Stimulated activated memory B cell treated with anti-CD40 and anti-IgM and Interleukin-4, amounts not matched to agents 10 μg/mL and 1 μg/mL and 100 μg/mL, for 72 hours (primary cell): ENCODE measurements at places on chromosomes 16 and 17.
A peak's percentile ranks its signal among the peaks of the same experiment; 100 is the strongest.

GRCh38 chr16:30041841-30042240 is 10.8 kb upstream of the TLCD3B start:
- ATAC-seq, result no peak

DNA sequence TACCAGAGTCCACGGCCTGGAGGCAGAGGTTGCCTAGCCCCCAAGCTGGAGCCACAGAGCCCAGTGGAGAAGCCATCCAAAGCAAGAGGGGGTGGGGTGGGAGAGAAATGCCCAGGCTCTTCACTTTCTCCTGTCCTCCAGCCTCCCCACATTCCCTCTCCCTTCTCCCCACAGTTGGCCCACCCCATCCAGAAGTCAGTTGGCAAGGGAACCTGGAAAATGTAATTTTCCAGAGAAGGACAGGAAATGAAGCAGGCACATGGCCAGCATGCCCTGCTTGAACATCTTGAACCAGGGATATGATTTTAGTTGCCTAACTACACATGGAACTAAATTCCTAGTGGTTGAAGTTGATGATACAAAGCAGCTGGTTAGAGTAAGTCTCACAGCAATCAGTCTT is 73.3 kb upstream of the IRX6 start:
- no peak for ATAC-seq

- no peak for ATAC-seq
These were observed 4.0 kb downstream of the NUPR1 start for GRCh38 chr16:28534542-28535373.

GRCh38 chr17:80393241-80393890 is 21.6 kb upstream of the ENDOV start:
- no peak for ATAC-seq

DNA sequence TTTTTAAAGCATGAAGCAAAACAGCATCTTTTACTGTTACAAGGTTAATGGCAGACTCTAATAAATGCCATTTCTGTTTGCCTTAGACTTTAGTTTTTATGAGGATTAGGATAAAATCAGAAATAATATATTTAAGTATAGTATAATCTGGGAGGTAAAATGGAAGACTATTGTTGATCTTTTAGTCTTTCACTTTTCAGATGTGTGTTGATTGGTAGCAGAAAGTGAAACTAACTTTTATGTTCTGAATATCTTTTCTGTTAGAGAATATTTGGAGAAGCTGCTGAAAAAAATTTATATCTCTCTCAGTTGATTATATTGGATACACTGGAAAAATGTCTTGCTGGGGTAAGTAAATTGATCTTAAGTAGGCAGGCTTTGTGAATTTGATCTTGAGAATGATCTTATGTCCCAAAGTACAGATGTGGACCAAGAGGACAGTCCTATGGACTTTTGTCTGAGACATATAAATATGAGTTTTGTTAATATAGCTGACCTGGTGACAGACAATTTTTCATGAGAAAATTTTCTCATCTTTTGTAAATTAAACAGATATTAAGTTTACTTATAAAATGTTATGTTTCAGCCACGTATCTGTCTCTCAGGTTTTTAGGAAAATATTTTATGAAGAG is 64.1 kb downstream of the NF1 start:
- no peak for ATAC-seq

- ATAC-seq, result no peak
These were observed 52.2 kb downstream of the ZDHHC7 start for GRCh38 chr16:84959045-84959576.

DNA sequence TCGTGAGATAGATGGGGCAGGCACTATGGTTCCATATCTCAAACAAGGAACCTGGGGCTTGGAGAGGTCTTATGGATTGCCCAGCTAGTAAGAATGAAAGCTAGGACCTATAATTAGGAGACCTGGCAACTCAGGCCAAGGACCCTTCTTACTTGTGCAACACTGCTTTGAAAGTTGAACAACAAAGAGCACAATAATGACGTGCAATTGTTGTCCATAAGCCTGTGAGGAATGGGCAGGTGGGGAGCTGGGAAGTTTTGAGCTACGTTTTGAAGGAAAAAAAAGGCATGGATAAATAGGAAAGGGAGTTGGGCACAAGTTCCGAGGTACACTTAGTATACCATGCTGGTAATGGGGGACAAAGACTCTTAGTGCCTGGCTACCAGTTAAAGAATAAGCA is 104.3 kb downstream of the HS3ST3B1 start:
- ATAC-seq, result no peak

DNA sequence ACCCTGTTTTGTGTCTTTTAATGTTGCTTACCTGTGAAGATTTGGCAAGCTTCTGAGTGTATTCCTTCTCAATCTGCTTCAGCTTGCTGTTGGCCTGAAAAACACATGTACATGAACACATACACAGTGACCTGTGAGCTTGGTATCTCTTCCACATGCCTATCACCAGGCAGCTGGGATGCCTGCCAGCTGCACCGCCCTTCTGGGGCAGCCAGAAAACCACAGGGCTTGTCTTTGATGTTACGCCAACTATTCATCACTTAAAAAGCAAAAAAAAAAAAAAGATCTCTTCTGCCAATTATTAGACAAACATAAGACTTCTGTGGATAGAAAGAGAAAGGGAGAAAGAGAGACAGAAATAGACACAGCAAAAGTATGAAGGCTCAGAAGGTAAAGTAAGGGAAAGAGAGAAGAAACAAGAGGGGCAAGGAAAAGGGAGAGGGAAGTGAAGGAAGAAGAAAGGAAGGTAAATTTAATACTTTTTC is 189.2 kb upstream of the AXIN2 start:
- no peak for ATAC-seq

DNA sequence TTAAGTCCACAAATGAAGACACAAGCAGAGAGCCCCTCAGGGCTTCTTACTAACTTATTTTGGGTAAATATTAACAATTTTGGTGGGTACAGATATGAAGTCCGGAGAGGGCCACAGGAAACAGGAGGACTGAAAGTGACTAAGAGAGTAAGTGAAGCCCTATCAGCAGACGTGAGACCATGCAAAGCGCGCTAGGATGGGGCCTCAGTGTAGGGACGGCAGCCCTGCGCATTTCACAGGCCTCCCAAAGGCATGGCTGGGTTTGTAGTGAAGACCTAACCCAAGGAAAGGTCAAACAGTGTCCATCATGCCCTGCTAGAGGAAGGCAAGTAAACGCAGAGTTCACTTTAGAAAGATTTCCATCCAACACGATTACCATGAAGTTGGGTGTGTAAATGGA is 60.0 kb upstream of the SREBF1 start:
- no peak for ATAC-seq

DNA sequence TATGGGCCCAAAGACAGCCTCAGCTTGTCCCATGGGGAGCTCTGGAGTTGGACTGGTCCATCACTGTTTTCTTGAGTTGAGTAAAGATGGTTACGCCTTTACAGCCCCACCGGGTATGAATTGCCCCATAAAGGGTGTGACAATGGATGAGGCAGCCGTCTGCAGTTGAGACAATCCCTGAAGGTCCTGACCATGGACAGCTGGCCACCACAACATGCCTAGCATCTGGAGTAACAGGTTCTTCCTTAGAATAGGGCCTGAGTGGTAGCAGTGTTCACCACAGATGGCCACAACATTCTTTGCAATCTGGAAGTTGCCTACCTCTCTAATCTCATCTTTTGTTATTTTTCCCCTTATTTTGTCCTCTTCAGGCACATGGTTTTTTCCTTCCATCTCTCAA is 51.5 kb upstream of the HS3ST2 start:
- no peak for ATAC-seq

DNA sequence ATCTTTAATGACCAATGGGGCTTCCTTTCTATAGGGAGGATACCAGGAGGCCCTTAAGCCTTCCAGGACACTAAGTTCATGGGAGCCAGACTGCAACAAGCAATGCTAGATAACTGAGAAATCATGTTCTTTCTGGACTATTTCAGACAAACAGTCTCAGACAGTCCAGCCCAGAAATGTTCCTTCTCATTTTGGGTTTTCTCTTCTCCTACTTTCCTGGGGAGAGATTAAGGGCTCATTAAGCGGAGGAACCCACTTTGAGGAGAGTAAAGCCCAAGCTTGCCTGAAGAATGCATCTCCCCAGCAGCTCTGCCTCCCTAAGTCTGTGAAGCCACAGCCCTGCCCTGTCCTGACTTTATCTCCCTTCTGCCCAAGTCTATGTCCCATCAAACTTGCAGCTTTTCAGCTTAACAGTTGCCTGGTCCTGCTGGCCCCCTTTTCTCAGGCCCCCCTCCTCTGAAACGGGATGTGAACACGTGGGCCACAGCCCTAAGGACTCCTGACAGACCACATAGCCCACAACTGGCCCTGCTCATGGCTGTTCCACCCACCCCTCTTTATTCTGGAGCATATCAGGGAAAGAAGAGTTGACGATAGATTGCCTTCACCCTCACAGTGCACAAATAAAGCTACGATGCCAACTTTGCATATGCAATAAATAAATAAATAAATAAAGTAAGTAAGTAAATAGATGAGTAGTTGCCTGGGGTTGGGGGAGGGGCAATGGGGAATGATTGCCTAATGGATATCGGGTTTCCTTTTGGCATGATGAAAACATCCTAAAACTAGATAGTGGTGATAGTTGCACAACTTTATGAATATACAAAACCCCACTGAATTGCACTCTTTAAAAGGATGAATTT is 111.0 kb downstream of the N4BP1 start:
- ATAC-seq, result no peak

- ATAC-seq, result no peak
These were observed 1.2 kb upstream of the HS3ST6 start for GRCh38 chr16:1919327-1919998.

- ATAC-seq, result no peak
These were observed 12.8 kb upstream of the RSKR start for GRCh38 chr17:28626818-28627217.

DNA sequence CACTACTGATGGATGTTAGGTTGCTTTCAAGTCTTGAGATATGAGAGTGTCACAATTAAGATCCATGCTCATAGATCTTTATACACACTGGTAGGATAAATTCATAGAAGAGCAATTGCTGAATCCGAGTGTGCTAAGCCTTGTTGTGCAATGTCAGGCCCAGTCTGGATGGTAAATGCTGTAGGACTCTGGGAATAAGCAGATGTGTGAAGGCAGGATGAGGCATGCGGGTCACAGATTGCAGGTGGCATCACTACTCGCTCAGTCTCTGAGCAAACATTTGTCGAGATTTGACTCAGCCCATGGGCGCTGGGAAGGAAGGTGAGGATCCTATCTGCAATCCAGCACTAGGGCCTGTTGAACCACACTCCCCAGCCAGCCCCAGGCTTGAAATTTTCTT is 40.7 kb downstream of the TMEM186 start:
- ATAC-seq, result no peak

DNA sequence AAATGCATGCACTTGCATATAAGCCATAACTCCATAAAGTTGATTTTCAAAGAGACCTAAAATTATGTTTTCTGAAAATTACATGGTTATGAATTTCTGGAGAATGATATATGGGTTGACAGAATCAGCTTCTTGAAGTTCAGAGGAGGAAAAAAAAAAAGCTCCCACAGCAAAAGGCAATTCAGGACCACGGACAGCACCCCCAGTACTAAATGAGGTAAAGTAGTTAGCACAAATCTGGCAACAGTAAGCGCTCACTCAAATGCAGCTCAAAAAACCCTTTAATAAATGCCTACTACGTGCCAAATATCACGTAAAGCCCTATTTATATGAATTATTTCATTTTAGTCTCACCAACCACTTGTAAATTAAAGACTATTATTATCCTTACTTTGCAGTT is 135.2 kb downstream of the SHISA9 start:
- no peak for ATAC-seq

- ATAC-seq, result no peak
These were observed 12.8 kb downstream of the HMOX2 start for GRCh38 chr16:4489030-4489429.

- ATAC-seq, result peak; percentile 14
These were observed 54.7 kb downstream of the CACNG5 start for GRCh38 chr17:66889480-66890230.

DNA sequence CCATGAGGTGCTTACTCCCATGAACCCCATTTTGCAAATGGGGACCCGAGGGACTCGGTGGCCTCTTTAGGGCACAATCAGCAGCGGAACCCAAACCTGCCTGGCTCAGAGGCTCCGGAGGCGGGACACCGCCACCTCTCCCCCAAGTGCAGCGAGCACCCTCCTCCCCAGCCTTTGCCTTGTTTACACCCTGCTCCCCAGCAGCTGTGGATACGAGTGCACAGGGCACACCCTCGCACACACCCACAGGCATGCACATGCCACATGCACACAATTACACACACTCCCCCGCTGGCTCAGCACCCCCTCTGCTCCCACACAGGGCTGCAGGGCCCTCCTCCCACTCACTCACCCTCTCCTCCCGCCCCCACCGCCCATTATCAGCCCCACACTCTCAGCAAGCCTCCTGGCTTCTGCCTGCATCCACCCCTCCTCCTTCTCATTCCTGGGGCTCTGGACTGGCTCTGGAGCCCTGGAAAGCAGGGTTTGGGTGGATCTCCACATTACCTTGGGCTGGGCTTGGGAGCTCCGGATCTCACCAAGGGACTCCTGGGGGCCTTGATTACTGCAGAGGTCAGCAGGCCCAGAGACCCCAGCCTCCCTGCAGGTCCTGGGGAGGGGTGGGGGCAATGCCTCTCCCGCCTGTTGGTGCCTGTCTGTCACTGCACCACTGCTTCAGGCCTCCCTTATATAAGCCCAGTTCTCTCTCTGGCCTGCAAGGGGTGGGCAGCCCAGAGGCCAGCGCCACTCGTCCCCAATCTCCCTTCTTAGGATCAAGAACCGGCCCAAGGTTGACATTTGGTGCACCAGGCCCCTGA is 6.4 kb downstream of the PDK2 start:
- no peak for ATAC-seq

DNA sequence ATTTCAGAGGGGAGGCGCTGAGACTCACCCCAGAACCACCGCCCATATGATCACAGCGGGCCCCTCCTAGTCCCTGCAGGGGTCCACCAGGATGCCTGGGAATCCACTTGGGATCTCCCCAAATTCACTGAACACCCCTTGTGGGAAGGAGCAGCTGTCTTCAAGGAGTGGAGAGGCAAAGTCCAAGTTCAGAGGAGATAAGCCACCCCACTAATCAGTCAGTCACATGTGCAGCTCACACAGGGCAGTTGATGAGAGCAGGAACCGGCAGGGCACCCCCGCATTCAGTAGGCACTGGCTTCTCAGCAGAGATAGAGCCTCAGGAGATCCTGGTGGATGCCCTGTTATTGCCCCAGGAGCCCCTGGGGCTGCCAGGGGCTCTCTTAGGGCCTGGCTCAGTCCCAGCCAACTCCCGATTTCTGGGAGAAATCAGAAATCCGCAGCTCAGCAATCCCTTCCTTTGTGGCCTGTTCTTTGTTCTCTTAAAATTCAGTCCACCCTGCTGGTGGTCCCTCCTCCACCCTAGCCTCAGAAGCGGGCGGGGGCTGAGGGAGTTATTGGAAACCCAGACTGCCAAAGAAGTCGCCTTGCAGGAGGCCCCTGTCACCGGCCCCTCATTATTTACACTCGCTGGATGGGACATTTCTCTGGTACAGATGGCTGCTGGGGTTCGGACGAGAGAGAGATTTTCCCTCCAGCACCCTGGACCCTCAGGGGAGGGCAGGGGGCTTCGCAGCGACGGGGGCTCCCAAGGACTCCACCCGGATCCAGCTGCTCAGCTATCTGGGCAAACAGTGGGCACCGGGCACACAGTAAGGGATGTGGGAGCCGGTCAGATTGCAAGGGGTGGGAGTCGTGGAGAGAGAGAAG is 1.8 kb downstream of the CDC42EP4 start:
- no peak for ATAC-seq

GRCh38 chr17:37818689-37819088 is 73.8 kb upstream of the HNF1B start:
- no peak for ATAC-seq
